ENCODE measurements at places on chromosomes 12 and 14.

DNA sequence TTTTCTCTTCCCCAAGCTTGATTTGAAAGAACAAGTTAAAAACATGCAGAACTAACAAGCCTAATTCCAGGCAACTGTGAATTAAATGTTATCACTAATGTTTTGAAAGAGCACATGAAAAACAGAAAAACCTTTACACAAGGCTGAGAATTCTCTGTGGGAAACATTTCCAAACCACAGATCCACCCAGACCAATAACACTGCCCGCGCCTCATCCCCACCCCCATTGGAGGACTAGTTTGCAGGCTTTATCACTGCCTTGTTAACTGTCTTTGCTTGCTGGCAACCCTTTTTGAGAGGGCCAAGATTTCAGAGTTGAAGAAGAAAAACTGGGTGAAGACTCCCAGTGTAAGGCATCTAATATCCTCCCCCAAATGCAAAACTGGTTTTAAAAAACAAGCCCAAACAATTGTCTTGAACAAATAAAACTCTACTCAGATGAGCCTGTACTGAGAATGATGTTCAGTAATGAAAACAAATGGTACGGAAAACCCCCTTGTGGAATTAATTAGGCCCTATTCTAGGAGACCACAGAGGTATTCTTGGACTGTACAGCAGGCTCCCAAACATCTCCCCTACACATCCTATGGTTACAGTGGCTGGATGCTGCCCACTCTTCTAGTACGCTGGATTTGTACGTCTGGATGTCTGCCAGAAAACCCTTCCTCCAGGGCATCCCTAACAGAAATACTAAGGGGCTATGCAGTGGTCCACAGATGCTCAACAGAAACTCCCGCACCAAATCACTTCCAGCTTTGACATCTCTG is 5.8 kb downstream of the MAX start:
- DNase-seq: no peak

GRCh38 chr12:128594521-128594920 is 229.2 kb downstream of the SLC15A4 start:
- no peak for DNase-seq

- DNase-seq: no peak
These were observed 5.7 kb downstream of the DHH start for GRCh38 chr12:49088932-49089330.

- no peak for DNase-seq
These were observed 13.3 kb downstream of the ASCL1 start for GRCh38 chr12:102970780-102971179.

GRCh38 chr14:22122227-22122818 is 448.7 kb upstream of the OR4E1 start:
- no peak for DNase-seq

GRCh38 chr14:68880581-68881105 is 87.8 kb upstream of the ZFP36L1 start:
- DNase-seq: no peak

DNA sequence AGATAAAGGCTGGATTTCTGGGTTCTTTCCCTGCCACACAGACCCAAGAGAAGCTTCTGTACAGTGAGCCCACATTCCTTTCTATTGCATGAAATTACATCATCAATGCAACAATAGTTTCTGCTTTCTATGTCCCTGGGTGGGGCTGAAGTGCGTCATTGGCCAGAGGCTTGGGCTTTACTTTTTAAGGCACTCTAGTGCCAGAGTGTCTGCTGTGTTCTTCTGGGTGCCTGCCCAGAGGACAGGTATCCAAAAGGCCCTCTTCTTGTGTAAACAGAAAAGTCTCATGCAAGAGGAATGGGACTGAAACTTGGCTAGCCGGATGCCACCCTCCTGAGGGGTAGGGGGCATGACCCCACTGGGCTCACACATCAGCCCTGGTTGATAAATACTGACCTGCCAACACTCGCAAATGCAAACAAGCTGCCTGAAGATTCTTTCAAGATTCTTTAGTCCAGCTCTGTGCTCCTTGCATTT is 5.9 kb downstream of the KRT86 start:
- peak; percentile 96 for DNase-seq

DNA sequence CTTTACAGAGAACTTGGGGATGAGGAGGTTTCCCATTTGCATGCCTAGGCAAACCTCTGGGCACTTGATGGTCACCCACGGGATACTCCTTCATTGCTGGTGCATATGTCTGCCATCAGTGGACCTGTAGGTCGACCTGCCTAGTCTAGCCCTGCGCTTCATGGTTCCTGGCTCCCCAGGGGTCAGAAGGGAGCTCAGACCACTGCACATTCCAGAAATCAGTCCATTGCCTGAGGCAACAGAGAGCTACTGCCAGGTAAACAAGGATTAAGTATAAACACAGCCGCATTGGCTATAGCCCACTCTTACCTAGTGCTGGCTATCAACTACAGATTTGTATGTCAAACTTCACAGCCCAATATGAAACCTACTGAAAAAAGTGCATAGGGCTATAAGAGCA is 476.4 kb downstream of the SOX5 start:
- DNase-seq: no peak

DNA sequence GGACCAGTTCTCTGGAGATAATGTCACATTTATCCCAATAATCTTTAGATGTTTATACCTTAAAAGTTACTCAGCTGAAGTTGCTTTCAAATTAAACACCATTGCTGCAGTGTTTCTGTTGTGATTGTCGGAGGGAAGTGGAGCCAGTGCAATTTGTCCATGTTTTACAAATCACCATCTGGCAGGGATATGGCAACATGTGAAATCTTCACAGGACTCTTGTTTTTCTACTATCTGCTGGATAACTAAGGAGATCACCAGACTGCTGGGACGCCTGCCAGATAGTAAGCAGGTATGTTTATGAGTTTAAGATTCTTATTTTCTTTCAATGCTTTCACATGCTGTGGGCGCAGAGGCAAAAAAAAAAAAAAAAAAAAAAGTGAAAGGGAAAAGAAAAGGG is 100.3 kb upstream of the SOX5 start:
- DNase-seq: no peak

GRCh38 chr12:1540690-1541089 is 53.7 kb downstream of the FBXL14 start:
- no peak for DNase-seq

GRCh38 chr12:9032202-9032964 is 43.0 kb downstream of the KLRG1 start:
- no peak for DNase-seq

DNA sequence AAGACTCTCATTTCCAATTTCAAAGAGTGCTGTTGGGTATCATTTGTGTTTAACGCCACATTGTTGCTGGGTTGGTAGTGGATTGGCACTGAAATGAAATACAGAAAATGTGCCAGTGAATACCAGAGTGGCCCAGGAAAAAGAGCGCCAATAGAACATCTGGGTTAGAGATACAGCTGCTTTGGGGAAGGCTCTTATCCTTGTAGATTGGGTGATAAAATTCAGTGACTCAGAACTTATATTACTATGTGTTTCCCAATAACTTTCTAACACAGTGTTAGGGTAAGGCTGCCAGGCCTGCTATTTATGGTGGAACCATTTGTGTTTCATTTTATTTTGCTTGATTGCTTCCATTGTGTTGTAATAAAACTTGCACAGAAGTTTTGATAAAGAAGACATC is 168.2 kb upstream of the SSTR1 start:
- DNase-seq: peak; percentile 42

DNA sequence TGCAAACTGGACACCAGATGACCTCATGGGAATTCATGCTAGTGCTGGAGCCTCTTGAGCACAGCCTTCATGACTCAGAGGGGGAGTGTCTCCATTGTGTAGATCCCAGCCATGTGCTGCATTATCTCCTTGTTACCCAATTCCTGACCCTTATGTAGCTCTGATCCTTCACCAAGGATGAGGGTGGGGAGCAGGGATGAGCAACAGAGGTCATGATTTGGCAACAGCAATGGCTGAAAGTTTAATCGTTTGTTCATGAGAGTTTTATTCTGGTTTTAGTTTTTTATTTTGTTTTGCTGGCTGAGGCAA is 9.5 kb upstream of the BDKRB1 start:
- peak; percentile 97 for DNase-seq

- no peak for DNase-seq
These were observed 14.8 kb upstream of the PAX9 start for GRCh38 chr14:36646664-36647416.

- no peak for DNase-seq
These were observed 8.5 kb downstream of the RDH12 start for GRCh38 chr14:67710209-67710608.

GRCh38 chr12:24839268-24839791 is 109.6 kb downstream of the BCAT1 start:
- no peak for DNase-seq

DNA sequence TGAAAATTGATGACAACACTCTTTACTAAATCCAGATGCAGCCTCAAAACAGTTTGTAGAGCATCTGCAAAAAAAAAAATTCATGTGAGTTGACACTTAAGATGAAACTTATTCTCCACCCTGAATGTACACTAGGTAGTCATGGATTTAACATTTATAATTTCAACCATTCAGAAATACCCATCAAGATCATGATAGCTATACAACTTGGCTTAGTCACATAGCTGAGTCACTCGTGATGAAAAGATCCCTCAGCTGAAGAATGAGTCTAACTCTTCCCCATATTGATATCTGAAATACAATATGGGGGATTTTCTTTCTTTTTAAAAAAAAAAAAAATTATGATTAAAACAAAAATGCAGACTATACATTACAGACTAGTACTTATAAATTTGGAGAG is 104.8 kb upstream of the PLEKHG7 start:
- peak; percentile 63 for DNase-seq

GRCh38 chr14:45867046-45867894 is 614.3 kb upstream of the MIS18BP1 start:
- no peak for DNase-seq

- DNase-seq: no peak
These were observed 71.7 kb upstream of the GPATCH2L start for GRCh38 chr14:76080025-76080424.

- no peak for DNase-seq
These were observed 1276.3 kb downstream of the TMEM121 start for GRCh38 chr14:106802413-106803364.

DNA sequence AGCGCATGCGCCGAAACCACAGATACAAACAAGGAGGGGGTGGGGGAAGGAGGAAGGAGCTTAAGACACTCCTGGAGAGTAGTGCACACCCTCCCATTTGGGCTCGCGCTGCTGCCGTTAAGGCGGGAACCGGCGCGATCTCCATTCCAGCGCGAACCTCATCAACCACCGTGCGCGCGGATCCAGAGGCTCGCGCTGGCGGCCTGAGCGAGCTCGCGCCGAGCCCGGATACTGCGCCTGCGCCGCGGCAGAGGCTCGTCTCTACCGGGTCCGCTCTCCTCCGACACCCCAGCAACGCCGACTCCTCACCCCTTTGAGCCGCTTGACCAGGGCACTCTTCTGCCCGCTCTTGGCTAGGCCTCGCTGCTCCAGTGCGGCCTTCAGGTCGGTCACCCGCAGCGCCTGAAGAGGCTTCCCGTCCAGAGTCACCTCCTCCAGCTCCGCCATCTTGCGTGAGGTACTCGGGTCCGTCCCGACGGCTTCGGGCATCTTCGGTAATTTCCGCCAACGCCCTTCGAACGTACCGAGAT is at the start of gene ACIN1:
Gene ACIN1 (minus strand): TSS at position 471 of the 530 bp plus-strand sequence. CDS start 24 bp downstream, at position 447.
- DNase-seq: peak; percentile 89

DNA sequence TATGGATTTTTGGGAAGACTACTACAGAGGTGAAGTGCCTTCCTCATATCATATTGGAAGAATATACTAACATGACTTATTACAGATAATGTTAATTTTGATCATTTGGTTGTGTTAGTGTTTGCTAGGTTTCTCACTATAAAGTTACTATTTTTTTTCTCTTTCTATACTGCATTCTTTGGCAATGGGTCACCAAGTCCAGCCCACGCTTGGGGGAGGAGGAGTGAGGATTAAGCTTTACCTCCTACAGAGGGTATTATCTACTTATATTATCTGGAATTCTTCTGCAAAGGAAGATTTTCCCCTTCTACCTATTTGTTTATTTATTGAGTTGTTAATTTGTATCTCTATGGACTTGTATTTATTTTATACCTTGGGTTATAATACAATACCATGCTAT is 31.5 kb downstream of the SCN8A start:
- peak; percentile 76 for DNase-seq

- DNase-seq: no peak
These were observed 14.4 kb upstream of the CDK17 start for GRCh38 chr12:96414637-96415036.

- no peak for DNase-seq
These were observed 38.2 kb downstream of the DCAF5 start for GRCh38 chr14:69114763-69115162.

GRCh38 chr12:125579916-125580315 is 514.7 kb downstream of the AACS start:
- no peak for DNase-seq

DNA sequence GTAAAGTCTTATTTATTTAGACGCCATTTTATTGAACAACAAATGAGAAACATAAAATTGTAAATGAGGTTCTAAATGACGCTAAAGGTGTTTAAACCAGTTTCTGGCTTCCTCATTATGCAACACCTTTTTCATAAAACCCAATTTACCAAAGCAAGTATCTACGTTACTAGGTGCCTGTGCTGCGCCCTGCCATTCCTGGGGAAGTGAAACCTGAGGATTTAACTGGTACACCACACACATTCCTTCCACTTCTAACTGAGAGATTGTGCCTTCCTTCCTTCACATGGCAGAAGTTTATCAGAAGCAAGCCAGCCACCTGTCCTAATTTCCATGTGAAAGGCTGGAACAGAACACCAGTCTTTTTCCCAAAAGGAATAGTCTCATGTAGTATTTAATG is 40.3 kb upstream of the GCH1 start:
- no peak for DNase-seq

DNA sequence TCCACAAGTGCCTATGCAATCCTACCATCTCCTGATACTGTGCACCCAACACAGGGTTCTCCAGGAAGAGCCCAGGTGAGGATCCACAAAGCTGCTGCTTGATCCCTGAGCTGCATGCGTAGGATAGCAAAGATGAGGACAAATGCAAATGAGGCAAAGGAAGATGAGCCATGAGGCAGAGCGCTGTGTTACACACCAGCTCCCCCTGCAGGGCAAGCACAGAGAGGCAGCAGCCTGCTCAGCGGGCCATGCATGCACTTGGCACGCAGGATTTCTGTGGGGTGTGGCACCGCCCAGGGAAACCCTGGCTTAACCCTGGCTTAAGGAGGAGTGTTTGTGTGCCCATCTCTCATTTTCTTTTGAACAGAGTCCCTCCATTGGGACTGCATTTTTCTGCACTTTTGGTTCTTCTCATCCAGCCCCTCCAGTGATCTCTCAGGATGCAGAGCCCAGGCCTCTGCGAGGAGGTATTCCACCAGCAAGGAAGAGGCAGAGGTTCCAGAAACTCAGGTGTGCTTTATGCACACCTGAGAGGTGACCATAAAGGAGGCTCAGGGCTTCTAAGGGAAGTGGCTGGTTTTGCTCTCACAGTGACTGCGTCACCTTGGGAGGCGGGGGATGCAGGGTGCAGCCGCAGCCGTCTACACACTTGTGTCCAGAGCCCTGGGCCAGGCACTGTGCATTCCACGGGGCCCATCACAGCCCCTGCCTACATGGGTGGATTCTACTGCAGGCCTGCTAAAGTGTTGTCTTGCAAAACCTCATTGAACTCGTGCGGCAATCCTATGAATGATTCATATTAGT is 973.3 kb upstream of the TMEM132C start:
- DNase-seq: peak; percentile 78

Measured in EL (cell line).